NCI-H510A (cell line): ENCODE measurements at places on chromosomes 6 and 20.

GRCh38 chr6:111361648-111362047, 121.4 kb downstream of the REV3L start:
- no peak for DNase-seq

- no peak for DNase-seq
Measured at GRCh38 chr20:43936805-43937204, 22.2 kb downstream of the TOX2 start.

GRCh38 chr6:128124713-128125112, 223.9 kb upstream of the THEMIS start:
- no peak for DNase-seq

- no peak for DNase-seq
Measured at GRCh38 chr20:41538810-41539596, 79.2 kb downstream of the CHD6 start.

DNA sequence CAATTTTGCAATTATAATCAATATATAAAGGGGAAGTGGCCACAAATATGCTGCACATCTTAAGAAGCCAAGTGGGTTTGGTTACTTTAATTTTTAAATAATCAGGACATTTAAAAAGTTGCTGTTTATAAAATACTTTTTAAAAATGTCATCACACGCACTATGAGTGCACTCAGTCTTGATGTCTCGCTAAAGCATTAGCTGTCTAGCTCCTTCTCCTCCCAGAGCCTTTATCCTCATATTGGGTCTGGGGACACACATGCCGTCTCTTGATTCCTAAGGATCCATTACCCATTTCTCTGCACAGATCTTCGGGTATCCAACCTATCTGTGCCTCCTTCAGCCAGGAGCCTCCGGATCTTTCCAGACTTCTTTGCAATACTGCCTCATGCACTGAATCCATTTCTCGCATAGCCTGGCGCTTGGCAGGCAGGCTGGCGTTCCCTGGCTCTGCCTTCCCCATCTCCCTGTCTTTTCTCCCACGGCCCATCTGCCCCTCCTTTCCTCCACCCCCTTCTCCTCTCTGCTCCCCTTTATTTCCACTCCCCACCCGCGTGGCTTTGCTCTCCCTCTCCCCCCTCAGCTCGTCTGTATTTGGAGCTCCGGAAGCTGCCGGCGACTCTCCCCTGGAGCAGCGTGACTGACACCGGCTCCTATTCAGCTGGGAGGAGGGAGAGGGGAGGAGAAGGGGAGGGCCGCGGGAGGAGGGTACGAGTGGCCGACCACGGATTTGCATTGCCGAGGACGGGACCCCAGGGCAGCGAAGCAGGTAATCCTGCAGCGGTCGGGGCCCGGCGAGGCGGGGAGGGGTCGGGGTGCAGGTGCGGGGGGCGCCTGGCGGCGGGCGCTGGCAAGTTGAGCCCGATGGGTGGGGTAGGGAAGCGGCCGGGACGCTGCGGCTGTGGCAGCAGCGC, at the start of gene CAP2:
TSS of gene CAP2 (plus strand) at position 618 of the 914 bp plus-strand sequence. CDS start 27,961 bp downstream, outside the sequence.
- no peak for DNase-seq

GRCh38 chr6:15659181-15659580, 3.6 kb downstream of the DTNBP1 start:
- no peak for DNase-seq

DNA sequence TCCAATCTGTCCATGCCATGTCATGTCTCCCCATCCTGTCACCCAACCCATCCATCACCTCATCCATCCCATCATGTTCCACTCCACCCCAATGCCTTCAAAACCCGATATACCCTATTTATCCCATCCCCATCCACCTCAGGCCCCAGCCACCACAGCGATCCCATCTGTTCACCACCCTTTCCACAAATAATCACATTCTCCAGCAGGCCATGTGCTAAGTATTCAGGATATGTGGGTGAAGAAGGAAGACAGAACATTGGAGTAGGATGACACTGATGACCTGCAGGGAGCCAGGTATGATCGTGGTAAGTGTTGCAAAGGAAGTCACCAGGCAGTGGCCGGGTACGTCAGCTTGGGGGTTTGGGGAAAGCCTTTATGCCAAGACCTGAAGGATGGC, 48.8 kb downstream of the NPEPL1 start:
- DNase-seq, result no peak

DNA sequence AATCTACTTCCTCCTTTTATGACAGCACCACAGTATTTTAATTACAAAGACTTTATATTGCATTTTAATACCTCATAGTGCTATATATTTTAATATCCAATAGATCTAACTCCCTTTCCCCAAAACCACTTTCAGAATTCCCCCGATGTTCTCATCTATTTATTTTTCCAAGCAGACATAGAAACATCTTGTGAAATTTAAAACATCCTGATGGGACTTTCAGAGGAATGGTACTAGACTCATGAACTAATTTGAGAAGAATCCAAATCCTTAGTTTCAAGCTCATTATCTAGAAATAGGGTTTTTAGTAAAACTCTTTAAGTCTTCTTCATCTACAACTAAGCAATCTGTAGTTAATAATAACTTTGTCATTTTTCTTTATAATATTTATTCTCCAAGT, 97.0 kb downstream of the TRERF1 start:
- DNase-seq, result no peak

DNA sequence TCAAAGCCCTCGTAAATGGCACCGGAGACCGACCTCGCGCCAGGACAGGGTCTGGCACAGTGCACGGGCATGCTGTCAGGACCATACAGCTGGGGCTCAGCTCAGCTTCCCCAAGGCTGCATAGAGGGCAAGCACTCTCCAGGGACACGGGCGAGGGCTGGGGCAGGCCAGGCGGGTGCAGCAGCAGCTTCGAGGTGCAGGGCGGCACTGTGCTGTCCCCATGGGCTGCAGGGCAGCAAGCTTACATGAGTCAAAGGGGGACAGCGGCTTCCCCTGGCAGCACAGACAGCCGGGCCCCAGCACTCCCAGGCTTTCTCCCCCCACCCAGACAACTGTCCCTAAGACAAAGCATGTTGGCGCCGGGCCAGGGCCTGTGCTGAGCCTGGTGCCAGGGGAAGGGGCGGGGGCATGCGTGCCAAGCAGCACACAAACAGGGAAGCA, 25.7 kb downstream of the PSMG4 start:
- DNase-seq, result no peak

DNA sequence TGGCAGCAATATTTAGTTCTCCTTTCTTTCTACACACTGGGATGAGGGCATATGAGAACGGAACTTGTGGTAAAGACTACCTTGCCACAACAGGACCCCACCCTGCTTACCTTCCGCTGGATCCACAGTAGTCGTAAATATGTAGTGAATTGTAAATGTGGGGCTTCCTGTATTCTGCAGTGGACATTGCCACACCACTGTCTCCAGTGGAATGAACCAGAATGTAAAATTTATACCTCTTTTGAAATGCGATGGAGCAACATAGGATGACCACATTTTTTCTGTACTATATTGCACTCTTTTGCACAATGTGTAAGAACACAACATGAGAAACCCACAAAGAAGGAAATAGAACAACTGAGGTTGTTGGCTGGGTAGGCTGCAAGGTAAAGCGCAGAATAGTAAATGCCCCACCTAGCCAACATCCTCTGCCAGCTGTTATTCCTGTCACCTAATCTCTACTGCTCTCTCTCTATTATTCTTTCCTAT, 16.1 kb upstream of the RIPOR2 start:
- DNase-seq, result no peak
